IPS DF 6.9 (cell line): ENCODE measurements at places on chromosomes 7 and 10.
A peak's percentile ranks its signal among the peaks of the same experiment; 100 is the strongest.

GRCh38 chr7:157554393-157555238, 217.8 kb downstream of the DNAJB6 start:
- no peak for DNase-seq
- no peaks in the 10 kb centered on the region for H3K36me3 ChIP-seq
- no peak overlapping the region for H3K27ac ChIP-seq
- H3K27me3 ChIP-seq, result no peaks in the 10 kb centered on the region
- no peak overlapping the region for H3K4me3 ChIP-seq
- H3K4me1 ChIP-seq, result no peaks in the 10 kb centered on the region

DNA sequence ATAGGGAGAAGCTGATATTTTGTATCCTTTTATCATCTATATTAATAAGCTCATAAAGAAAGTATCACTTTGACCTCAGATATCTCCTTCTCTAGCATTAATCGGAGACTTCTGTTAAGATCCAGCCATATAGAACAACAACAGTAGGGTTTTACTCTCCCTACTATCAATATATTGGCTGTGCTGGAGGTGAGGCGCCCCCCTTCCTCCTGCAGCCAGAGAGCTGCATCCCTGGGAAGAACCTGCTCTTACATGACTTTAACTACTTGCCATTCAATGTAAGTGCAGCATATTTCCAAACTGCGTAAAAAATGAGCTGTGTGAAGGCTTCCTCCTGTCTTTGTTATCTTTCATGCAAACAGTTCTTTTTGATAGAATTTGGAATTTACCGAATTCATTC, 247.8 kb downstream of the SDK1 start:
- DNase-seq, result no peak
- H3K27me3 ChIP-seq, result no peaks in the 10 kb centered on the region
- H3K27ac ChIP-seq, result no peak overlapping the region
- no peak overlapping the region for H3K4me3 ChIP-seq

DNA sequence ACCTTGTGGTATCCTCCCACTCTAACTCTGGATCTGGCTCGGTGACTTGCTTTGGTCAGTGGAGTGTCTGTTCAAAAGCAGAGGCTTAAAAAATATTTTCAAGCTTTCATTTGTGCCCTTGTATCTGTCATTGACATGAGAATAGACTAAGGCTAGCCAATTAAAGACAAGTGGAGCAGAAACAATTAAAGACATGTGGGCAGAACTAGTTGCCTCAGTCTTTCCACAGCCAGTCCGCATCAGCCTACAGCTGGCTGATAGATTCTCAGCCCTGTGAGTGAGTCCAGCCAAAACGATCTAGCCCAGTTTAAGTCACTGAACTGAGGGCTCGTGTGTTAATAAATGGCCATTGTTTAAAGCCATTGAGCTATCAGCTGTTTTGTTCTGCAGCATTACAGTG, 185.2 kb upstream of the DGKB start:
- no peak overlapping the region for H3K27ac ChIP-seq
- no peaks in the 10 kb centered on the region for H3K36me3 ChIP-seq
- no peaks in the 10 kb centered on the region for H3K27me3 ChIP-seq
- H3K4me1 ChIP-seq, result peaks cover 2% of the 10 kb centered on the region; the same call in 1 of the 2 replicates

GRCh38 chr10:72639441-72639873, 13.6 kb upstream of the MICU1 start:
- no peaks in the 10 kb centered on the region for H3K4me1 ChIP-seq
- no peak overlapping the region for H3K27ac ChIP-seq
- H3K4me3 ChIP-seq, result no peak overlapping the region
- H3K27me3 ChIP-seq, result no peaks in the 10 kb centered on the region
- DNase-seq, result no peak

- H3K27me3 ChIP-seq, result no peaks in the 10 kb centered on the region
- no peak overlapping the region for H3K4me3 ChIP-seq
- DNase-seq, result no peak
- H3K27ac ChIP-seq, result no peak overlapping the region
- no peaks in the 10 kb centered on the region for H3K36me3 ChIP-seq
These were observed 192.9 kb downstream of the TSPAN12 start for GRCh38 chr7:120665068-120665467.

DNA sequence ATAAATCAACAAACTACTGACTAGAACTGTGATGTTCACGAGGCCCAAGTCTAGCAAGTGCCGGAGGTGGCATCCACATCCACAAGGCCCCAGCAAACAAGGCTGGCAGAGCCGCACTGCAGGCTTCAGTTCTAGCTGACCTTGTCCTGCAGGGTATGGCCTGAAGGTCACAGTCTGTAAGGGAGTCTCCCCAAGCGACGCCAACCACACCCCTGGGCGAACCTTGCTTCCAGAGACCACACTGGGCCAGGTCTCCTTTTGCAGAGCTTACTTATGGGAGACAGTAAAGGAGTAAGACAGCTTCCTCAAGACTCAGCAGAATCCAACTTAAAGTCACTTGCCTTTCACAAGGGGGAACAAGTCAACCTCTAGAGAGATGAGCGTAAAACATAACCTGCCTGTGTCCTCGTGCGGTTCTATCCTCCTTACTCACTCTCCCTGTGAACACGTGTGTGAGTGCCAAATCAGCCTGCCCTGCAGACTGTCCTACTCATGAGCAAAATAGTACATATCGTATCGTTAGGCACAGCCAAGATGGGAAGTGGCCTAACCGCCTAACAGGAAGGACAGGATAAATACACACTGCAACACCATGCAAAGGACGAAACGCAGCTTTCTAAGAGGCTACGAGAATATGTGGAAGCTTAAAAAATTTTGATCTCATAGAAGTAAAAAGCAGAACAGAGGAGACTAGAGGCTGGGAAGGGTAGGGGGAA, 22.7 kb downstream of the FAM53B start:
- no peaks in the 10 kb centered on the region; the same call in 1 of the 2 replicates for H3K4me1 ChIP-seq
- H3K27me3 ChIP-seq, result no peaks in the 10 kb centered on the region
- H3K4me3 ChIP-seq, result no peak overlapping the region

- no peak for DNase-seq
- H3K36me3 ChIP-seq, result no peaks in the 10 kb centered on the region
- no peaks in the 10 kb centered on the region for H3K4me1 ChIP-seq
- no peak overlapping the region for H3K27ac ChIP-seq
These were observed 10.5 kb upstream of the KCP start for GRCh38 chr7:128920913-128921582.

GRCh38 chr10:3067118-3067858, at the start of gene PFKP:
Gene PFKP, plus strand, starts transcription at chr10:3067548. Its CDS starts 48 bp downstream, at chr10:3067596.
- H3K4me3 ChIP-seq, result peak within 1 kb of the TSS; percentile 72
- peaks cover 3% of the 10 kb centered on the region; the same call in 1 of the 2 replicates for H3K36me3 ChIP-seq
- DNase-seq, result no peak
- H3K27ac ChIP-seq, result no peak within 1 kb of the TSS
- peaks cover 1% of the 10 kb centered on the region; the same call in 1 of the 2 replicates for H3K4me1 ChIP-seq

DNA sequence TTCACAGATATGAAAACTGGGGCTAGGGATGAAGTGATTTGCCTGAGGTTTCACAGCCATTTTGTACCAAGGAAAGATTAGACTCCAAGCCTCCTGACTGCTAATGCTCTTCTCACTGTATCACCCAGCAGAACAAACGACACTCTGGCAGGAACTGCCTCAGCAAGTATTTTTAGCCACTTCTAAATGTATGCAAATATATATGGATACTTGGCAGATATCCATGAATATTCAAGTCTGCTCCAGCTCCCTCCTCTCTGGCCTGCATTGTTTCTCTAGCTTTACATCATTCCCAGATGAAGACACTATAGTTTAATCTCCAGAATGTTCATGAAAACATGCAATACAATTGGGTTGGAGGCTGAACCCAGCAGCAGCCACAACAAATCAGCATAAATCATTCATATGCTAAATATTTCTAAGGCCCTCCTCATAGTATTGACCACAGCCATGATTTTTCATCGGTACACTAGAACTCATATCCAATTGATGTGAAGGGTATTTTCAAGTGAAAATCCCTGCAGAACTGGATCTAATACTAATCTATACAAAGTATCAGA, 65.5 kb downstream of the HPSE2 start:
- H3K27ac ChIP-seq, result no peak overlapping the region
- no peaks in the 10 kb centered on the region for H3K27me3 ChIP-seq
- no peak for DNase-seq
- H3K36me3 ChIP-seq, result no peaks in the 10 kb centered on the region
- no peaks in the 10 kb centered on the region for H3K4me1 ChIP-seq
- no peak overlapping the region for H3K4me3 ChIP-seq

DNA sequence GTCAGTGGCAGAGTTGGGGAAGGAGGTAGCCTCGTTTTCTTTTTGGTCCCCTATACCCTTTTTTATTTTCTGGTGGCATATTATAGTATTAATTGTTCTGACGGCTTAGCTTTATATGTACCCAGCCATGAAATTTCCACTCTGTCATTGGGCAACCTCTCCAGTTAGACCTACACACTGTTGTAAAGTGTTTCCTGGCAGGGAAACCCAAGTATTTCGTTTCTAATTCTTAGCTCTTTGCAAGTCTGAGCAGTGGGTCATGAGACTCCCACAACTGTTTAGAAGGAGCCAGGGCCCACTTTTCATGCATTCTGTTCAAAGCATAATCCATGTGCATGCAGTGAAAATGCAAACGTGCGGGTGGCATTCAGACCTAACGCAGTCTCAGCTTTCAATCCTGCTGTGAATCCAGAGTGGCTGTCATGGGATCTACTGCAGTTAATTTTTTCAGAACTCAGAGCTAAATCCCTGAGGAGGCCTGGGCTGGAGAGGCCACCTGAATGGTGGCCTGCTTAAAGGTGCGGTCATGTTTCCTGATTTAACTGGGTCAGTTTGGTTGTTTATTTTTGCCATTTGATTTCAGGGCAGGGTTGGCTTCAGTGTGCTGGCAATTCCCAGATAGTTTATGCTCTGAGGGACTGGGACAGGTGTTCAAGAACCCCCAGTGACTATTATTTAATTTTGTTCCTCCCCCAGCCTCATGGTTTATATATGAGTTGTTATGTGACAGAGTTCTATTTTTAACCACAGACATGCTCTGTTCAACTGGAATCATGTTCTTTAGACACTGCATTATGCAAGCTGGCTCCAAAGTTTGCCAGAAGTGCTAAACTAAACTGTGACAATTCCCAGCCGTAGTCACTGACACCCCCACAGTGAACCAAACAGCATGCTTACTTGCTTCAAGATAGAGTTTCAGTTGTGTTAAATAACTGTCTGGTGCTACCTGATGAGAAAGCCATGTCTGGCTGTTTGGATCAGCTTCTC, 27.4 kb upstream of the SYPL1 start:
- H3K36me3 ChIP-seq, result no peaks in the 10 kb centered on the region
- H3K4me1 ChIP-seq, result peaks cover 2% of the 10 kb centered on the region
- DNase-seq, result no peak
- H3K27ac ChIP-seq, result no peak overlapping the region

GRCh38 chr10:118926072-118926417, 103.5 kb upstream of the NANOS1 start:
- no peaks in the 10 kb centered on the region for H3K4me1 ChIP-seq
- H3K4me3 ChIP-seq, result no peak overlapping the region
- DNase-seq, result no peak
- no peaks in the 10 kb centered on the region for H3K27me3 ChIP-seq

DNA sequence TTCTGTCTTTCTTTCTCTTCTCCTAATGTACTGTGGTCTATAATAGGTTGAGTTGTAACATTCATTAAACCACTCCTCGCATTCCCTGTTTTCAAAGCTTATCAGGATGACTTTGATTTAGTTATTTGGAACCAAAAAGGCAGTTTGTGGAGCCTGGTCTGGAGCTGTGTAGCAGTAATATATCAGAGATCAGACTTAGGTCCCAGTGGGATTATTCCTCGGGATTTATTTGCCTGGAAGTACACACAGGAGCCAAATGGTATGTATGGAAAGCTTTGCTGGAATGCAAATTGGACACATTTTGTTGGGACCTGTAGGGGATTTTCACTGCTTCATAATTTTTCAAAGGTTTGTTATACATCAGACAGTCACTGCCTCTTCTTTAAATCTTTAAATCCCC, 40.9 kb downstream of the GBF1 start:
- H3K4me3 ChIP-seq, result no peak overlapping the region
- no peaks in the 10 kb centered on the region for H3K4me1 ChIP-seq
- H3K27me3 ChIP-seq, result no peaks in the 10 kb centered on the region
- no peak for DNase-seq
- H3K27ac ChIP-seq, result no peak overlapping the region

GRCh38 chr7:72217151-72217550, 195.0 kb downstream of the CALN1 start:
- H3K27ac ChIP-seq, result no peak overlapping the region
- no peaks in the 10 kb centered on the region for H3K27me3 ChIP-seq
- no peaks in the 10 kb centered on the region for H3K4me1 ChIP-seq
- H3K4me3 ChIP-seq, result no peak overlapping the region

DNA sequence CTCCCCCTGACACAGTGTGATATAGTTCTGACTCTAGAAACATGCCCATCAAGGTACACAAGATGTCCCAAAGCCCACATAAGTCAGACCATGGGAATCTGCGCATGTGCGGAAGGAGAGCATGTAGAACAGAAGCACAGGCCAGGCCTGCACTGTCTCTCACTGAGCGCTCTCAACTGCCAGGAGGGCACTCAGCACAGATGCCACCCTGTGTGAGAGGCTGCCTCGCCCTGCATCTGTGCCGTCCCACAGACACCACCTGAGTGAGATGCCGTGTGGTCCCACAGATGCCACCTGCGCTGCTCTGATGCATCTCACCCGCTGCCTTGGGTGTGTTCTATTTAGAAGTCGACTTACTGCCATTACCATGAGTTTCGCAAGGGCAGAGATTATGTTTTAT, 98.4 kb downstream of the VOPP1 start:
- H3K36me3 ChIP-seq, result peaks cover 6% of the 10 kb centered on the region; the same call in 1 of the 2 replicates
- no peak overlapping the region for H3K4me3 ChIP-seq
- no peaks in the 10 kb centered on the region for H3K4me1 ChIP-seq
- H3K27me3 ChIP-seq, result no peaks in the 10 kb centered on the region
- no peak overlapping the region for H3K27ac ChIP-seq
- DNase-seq, result no peak

DNA sequence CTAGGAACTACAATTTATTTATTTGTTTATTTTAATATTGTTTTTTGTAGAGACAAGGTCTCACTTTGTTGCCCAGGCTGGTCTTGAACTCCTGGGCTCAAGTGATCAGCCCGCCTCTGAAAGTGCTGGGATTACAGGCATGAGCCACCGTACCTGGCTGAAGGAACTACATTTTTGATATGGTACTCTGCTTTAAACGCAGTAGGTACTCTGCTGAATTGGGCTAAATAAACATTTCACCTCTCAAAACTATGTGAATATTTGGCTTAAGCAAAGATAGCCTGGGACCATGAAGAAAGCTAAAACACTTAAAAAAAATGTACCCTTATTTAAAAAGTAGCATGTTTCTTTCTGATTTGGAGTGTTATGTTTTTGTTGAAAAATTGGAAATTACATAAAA, 138.2 kb downstream of the ADK start:
- H3K4me3 ChIP-seq, result no peak overlapping the region
- no peak overlapping the region for H3K27ac ChIP-seq
- no peaks in the 10 kb centered on the region for H3K36me3 ChIP-seq
- no peaks in the 10 kb centered on the region for H3K27me3 ChIP-seq
- DNase-seq, result no peak

GRCh38 chr10:103507235-103508191, 14.0 kb downstream of the NEURL1 start:
- no peak overlapping the region for H3K27ac ChIP-seq
- no peak for DNase-seq
- H3K36me3 ChIP-seq, result no peaks in the 10 kb centered on the region
- H3K27me3 ChIP-seq, result no peaks in the 10 kb centered on the region
